Stimulated activated CD8-positive, alpha-beta memory T cell treated with anti-CD3 and anti-CD28 coated beads, Interleukin-15, amount 100 ng/mL, for 24 hours (primary cell): ENCODE measurements at places on chromosomes 2 and 18.

GRCh38 chr18:3015204-3015592 is 2.3 kb upstream of the LPIN2 start:
- no peak for DNase-seq

GRCh38 chr18:34128436-34128835 is 96.3 kb downstream of the NOL4 start:
- DNase-seq = no peak

- no peak for DNase-seq
Observed at GRCh38 chr2:147182260-147182659, 662.6 kb upstream of the ACVR2A start.

DNA sequence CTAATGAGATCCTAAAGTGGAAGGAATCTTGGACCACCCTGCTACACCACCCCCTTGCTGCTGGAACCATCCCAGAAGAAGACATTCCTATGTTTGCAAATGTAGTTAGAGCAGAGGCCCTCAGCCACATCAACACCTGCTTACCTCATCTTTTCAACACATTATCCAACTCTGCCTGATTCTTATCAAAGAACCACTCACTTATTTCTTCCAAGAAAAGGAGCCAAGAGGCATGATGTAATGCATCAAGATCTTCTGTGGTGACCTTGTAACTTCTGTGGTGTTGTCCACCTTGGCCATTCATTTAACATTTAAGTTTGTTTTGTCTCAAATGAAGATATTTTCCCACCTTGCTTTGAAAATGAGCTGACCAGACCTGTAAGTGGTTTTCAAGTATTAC is 338.1 kb downstream of the CTNNA2 start:
- DNase-seq = no peak

- no peak for DNase-seq
Observed at GRCh38 chr18:57898506-57899124, 95.5 kb upstream of the ATP8B1 start.

- no peak for DNase-seq
Observed at GRCh38 chr18:70287731-70288130, 1.1 kb upstream of the SOCS6 start.

DNA sequence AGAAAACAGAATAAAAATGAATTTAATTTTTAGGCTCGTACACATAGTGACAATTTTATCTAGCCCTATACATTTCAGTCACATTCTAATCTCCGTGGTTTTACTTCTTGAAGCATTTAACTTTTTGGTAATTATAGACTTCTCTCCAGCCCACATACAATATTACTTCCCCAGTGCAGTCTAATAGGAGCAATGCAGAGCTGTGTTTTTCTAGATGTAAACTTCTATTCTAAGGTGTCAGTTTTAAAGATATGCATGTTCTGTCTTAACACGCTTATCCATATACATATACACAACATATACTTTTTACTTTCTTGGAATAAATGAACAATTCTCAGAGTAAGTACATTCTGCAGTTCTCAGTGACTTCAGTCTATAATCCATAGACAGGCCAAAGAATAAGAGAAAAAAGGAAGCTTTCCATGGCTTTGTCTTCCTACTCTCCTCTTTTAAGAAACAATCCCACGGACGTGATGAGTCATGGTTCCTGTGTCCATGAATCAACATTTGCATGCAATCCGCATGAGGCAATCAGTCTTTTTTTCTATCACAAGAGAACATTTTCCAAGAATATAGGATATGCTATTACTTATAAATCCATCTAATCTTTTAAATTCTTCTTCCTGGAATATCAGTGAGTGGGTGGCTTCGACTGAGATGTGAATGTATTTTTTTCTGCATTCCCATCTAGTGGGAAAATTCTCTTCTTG is 42.8 kb downstream of the CCDC102B start:
- no peak for DNase-seq

- DNase-seq = no peak
Observed at GRCh38 chr2:231666171-231667095, 41.9 kb upstream of the PTMA start.

GRCh38 chr18:23137788-23138216 is 2.5 kb downstream of the CABLES1 start:
- DNase-seq = no peak

GRCh38 chr2:128473175-128474035 is 154.7 kb upstream of the HS6ST1 start:
- peak; percentile 13 for DNase-seq

DNA sequence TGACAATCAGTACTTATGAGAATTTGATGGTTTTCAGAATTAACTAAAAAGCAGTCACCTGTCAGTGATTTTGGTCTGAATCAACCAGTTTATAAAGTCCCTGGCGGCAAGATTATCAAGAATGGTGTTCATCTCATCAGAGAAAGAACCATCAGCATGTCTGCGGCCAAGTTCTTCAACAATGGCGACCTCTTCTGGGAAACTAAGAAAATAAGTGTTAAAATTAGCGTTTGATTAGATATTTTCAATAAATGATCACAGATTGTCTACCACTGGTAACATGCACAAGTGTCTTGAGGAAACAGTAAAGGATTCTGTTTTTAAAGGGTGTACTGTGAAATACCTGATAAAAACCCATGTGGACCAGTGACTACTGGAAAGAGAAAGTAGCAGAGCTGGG is 8.1 kb downstream of the GCG start:
- no peak for DNase-seq

- no peak for DNase-seq
Observed at GRCh38 chr2:192940767-192941166, 746.0 kb upstream of the TMEFF2 start.

DNA sequence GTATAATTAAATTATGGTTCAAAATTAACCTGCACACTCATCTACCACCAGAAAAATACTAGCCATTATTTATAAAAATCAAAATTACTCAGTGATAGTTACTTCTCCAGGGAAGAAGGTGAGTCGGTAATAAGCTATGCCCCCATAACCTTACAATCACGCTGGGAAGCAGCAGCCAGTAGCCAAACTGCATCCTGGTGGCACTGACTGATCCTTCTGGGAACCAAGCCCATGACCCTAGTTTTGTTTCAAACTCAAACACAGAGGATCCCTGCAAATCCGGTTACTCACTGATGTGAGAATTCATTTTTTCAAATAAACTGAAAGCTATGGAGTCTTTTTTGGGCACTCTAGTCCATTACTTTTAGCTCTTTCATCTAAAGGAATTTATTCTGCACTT is 88.2 kb upstream of the VWC2L start:
- no peak for DNase-seq

- no peak for DNase-seq
Observed at GRCh38 chr2:123747326-123747725, 277.8 kb upstream of the CNTNAP5 start.

- no peak for DNase-seq
Observed at GRCh38 chr18:9328776-9329175, 5.8 kb upstream of the TWSG1 start.

DNA sequence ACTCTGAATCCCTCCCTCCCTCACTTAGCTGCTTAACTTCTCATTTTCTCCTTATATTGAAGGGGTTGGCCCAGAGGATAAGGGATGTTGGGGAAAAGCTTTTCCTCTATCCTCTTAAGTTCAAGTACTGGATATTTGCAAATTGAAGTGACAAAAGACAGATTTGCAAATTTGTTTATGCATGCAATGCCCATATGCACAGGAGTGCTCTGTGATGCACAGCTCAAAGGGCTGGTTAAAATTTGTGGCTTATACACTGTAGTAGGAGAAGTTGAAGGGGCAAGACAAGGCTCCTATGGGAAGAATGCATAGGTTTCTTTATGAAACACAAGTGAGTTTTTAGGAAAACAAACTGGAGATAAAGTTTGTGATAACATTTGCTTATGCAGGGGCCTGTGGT is 8.4 kb upstream of the MSH6 start:
- DNase-seq = no peak

GRCh38 chr18:58536534-58537271 is 92.2 kb downstream of the ALPK2 start:
- no peak for DNase-seq

- DNase-seq = no peak
Observed at GRCh38 chr2:149134335-149134923, 95.9 kb downstream of the LYPD6B start.

DNA sequence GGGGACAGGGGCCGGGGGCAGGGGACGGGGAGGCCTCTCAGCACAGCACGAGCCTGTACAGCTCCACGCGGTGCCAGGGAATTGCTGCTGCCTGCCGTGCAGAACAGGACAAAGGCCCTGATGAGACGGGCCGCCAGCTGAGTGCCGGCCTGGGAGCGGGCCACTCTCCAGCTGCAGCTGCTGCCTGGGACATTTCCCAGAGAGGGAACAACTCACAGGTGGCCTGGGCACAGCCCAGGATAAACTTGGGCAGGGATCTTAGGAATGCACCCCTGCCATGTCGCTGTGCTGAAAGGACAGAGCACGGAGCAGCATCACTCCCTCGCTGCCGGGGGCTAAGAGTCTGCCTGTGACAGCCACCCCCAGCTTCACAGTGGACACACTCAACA is 38.8 kb downstream of the CENPO start:
- no peak for DNase-seq

DNA sequence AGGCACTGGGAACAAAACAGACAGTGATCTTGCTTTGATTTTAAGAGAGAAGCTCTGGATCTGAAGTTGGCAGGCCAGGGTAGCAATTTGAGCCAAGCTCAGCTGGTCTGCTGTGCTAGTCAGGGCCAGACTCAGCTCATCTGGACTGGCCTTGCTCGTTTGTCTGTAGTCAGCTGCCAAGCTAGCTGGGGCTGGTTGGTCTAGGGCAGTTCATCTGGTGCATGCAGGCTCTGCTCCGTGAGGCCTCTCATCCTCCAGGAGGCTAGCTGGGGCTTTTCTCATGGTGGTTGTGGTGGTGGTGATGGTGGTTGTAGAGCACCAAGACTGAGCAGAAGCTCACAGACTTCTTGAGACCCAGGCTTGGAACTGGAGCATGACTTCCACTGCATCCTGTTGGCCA is 10.3 kb downstream of the FBLN7 start:
- DNase-seq = no peak

GRCh38 chr2:39008665-39009064 is 112.2 kb downstream of the SOS1 start:
- no peak for DNase-seq

DNA sequence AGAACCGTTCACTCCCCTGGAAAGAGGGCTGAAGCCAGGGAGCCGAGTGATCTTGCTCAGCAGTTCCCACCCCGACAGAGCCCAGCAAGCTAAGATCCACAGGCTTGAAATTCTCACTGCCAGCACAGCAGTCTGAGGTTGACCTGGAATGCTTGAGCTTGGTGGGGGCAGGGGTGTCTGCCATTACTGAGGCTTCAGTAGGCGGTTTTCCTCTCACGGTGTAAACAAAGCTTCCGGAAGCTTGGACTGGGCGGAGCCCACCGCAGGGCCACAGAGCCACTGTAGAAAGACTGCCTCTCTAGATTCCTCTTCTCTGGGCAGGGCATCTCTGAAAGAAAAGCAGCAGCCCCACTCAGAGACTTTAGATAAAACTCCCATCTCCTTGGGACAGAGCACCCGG is 180.8 kb downstream of the WDR7 start:
- no peak for DNase-seq

- no peak for DNase-seq
Observed at GRCh38 chr2:79585701-79586433, 73.0 kb downstream of the CTNNA2 start.

GRCh38 chr2:70948337-70949003 is 12.8 kb downstream of the ATP6V1B1 start:
- DNase-seq = peak; percentile 50

GRCh38 chr2:83744855-83745254 is 714.2 kb downstream of the SUCLG1 start:
- no peak for DNase-seq

- DNase-seq = no peak
Observed at GRCh38 chr18:61694236-61694635, 198.6 kb downstream of the RNF152 start.

GRCh38 chr2:238640486-238640885 is 207.4 kb upstream of the TWIST2 start:
- DNase-seq = no peak
